T-helper 22 cell (primary cell): ENCODE measurements at places on chromosomes 16 and 17.

DNA sequence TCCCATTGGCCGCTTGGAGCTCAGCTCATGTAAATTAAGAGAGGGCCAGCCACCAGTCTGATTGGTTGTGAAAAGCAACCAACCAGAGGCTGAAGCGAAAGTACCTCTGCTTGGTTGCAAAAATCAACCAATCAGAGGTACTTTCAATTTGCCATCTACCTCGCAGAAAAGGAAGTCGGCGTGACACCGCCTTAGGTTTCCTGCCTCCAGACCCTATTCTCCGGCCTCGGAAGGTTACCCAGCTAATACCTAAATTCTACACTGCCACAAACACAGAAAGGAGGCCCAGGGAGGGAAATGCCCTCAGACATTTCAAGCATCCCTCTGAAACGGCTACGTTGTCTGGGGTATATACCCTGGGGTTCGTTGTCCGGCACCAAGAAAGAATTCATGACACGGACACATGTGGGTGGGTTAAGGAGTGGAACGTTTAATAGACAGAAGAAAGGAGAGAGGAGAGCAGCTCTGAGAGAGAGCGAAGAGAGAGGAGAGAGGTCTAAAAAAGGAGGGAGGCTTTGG is 481.3 kb downstream of the TMEM114 start:
- no peak for DNase-seq

GRCh38 chr16:66203476-66203875 is 163.0 kb upstream of the CDH5 start:
- no peak for DNase-seq

DNA sequence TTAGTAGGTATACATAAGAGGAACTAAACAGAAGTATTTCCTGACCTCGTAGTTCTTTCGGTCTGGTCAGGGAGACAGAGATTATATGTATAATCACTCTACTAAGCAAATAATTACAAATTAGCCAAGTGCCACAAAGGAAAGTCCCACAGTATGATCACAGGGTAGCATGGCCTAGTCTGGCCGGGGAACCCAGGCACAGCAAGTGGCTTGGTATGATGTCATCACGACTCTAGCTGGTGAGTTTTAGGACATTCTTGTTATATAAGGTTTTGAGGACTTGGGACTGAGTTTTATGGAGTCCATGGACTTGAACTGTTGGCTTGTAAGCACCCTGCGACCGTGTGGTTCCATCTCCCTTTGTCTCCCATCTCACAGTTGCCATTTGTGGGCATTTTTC is 316.5 kb upstream of the ZFHX3 start:
- DNase-seq, result no peak

DNA sequence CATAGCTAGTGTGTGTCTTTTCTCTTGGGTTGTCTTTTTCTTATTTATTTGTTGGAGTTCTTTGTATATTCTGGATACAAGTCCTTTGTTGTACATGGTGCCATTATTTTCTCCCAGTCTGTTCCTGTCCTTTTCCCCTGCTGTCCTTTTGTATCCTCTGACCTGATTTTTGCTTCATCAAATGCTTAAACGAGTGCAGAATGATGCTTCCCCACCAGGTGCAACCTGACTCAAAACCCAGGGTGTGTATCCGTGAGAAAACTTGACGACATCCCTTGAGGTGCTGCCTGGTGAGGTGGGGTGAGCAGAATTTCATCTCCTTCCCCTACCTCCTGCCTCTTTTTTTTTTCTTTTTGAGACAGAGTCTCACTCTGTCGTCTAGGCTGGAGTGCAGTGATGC is 88.6 kb downstream of the NTN1 start:
- no peak for DNase-seq

- no peak for DNase-seq
Measured at GRCh38 chr16:5018793-5019192, 14.9 kb downstream of the NAGPA start.

DNA sequence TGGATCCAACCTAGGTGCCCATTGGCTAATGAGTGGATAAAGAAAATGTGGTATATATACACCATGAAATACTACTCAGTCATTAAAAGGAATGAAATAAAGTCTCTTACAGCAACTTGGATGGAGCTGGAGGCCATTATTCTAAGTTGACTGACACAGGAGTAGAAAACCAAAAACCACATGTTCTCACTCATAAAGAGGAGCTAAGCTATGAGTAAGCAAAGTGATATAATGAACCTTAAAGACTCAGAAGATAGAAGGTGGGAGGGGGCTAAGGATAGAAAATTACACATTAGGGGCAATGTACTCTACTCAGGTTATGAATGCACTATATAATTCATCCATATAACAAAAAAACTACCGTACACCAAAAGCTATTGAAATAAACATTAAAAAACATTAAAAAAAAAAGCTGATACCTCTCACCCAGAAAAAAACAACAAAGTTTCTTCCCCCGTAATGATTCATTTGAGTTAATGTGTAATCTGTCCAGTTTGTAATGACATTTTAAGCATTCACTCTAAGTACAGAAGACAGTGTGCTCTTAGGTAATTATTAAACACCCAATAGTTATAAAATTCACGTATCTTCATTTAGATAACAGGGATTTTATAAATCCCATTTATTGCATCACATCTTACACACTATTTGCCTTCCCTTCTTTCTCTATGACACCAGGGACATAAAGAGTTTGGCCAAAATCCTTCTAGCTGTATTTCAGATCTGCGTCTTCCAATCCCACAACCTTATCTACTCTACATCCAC is 941.5 kb downstream of the CDH11 start:
- no peak for DNase-seq

DNA sequence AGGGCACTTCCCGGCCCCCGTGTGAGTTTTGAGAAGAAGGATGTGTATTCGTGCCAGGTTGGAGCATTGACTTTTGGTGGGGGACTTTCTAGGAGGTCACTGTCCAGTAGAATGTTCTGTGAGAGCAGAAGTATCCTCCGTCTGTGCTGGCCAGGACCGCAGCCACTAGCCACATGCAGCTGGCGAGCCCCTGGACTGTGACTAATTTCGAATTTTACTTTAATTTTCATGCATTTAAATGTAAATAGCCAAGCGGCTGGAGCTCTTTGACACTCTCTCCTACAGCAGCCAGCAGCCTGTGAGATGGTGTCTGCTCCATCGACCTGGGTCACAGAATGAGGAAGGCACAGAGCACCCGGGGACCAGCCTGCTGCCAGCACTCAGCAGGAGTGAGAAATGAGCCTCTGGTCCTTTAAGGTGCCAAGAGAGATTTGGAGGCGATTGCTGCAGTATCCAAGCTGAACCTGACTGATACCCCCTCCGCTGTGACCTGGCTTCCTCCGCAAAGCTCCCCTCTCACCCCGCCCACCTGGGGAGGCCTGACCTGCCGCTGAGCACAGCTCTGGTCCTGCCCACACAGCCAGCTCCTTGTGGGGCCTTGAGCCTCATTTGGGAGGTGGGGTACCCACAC is 7.8 kb downstream of the ATP2A3 start:
- no peak for DNase-seq

DNA sequence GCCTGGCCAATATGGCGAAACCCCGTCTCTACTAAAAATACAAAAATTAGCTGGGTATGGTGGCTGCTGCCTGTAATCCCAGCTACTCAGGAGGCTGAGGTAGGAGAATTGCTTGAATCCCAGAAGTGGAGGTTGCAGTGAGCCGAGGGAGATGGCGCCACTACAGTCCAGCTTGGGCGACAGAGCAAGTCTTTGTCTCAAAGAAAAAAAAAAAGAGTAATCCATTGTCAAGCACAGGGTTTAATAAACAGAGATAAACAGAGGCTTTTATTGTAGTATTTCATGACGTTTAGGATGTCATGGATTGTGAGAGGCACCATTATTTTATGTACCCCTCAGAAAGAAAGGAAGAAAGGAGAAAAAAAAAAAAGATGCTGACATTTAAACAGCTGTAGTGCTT is 75.2 kb upstream of the RNU2-1 start:
- DNase-seq, result no peak

GRCh38 chr17:47611372-47612350 is 38.1 kb upstream of the KPNB1 start:
- no peak for DNase-seq

DNA sequence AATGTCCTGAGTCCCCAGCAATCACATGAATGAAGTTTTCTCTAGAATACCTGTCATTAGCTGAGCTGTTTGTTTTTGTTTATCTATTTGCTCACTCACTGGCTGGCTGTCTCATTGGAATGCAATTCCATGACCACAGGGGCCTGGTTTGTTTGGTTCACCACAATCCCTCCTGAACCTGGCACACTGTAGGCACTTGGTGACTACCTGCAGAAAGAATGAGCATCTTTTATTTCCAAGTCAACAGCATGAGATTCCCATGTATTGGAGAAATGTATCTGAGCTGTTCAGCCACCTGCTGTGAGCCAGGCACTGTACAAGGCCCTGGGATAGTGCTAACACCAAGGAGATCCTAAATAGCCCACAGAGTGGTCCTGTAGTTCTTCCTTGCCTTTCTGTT is 345.1 kb downstream of the XYLT1 start:
- no peak for DNase-seq

DNA sequence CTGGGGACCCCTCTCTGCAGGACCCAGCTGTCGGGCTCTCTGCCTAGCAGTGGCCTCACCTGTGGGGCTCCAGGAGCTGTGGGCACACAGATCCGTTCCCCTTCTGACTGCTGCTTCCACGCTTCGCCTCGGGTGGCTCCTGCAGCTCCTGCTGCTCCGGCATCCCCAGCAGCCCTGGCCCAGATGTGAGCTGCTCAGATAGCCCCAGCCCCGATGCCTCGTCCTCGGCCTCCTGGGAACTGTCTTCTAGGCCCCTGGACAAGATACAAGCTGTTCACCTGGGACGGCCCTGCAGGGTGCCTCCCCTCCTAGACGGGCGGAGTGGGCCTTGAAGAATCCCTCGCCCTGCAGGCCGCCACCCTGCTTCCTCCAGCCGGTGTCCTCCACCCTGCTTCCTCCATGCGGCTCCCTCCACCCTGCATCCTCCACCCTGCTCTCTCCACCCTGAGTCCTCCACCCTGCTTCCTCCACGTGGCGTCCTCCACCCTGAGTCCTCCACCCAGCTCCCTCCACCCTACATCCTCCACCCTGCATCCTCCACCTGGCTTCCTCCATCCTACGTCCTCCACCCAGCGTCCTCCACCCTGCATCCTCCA is 11.0 kb downstream of the EMC6 start:
- no peak for DNase-seq

- DNase-seq, result no peak
Measured at GRCh38 chr17:79592198-79592597, 18.7 kb downstream of the RBFOX3 start.

- no peak for DNase-seq
Measured at GRCh38 chr16:84177741-84178073, 9.2 kb downstream of the TAF1C start.

- no peak for DNase-seq
Measured at GRCh38 chr17:58503866-58504265, 10.6 kb downstream of the MTMR4 start.

DNA sequence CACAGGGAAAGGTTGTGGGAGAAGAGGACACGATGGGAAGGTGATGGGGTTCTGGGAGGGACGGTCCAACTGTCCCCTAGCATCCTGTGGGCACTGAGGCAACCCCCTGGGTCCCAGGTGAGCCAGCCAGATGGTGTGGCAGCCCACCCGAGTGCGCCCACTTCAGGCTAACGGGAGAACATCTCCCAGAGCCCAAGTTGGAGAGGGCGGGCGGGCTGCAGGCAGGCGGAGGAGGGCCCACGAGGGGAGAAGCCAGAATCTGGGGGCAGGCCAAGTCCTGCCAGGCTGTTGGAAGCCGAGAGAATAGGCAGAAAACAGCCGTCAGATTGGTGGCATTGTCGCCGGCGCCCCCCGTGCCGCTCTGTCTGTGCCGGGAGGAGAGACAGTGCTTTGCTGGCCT is 13.8 kb upstream of the ABCC3 start:
- no peak for DNase-seq

- no peak for DNase-seq
Measured at GRCh38 chr17:82808921-82809905, 30.6 kb downstream of the ZNF750 start.

GRCh38 chr17:12735517-12735916 is 53.8 kb upstream of the ARHGAP44 start:
- no peak for DNase-seq

GRCh38 chr17:10270258-10270657 is 71.9 kb upstream of the GAS7 start:
- no peak for DNase-seq

DNA sequence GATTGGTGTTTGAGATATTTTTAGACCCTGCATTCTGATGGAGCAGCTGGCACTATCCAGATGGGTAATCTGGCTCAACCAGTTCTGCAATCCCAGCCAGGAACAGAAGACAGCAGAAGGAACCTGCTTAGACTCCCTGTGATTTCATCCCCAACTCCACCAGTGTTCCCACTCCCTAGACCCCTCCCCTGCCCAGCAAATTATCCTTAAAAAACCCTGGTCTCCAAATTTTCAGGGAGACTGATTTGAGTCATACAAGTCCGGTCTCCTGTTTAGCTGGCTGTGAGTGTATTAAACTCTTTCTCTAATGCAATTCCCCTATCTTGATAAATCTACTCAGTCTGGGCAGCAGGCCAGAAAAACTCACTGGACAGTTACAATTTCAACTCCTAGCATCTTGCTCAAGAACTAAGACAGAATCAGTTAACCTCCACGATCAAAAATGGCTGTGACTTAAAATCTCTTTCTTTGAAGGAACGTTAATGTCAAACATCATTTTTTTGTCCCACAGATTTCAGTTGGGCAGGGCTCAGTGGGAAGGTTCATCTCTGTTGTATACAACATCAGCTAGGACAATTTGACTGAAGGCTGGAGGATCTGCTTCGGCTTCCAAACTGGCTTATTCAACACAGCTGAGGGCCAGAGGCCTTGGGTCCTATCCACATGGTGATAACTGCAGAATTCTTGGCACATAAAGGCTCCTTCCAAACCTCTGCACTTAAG is 4.9 kb upstream of the RBL2 start:
- no peak for DNase-seq

GRCh38 chr17:32298721-32299579 is 33.3 kb downstream of the RHBDL3 start:
- no peak for DNase-seq

DNA sequence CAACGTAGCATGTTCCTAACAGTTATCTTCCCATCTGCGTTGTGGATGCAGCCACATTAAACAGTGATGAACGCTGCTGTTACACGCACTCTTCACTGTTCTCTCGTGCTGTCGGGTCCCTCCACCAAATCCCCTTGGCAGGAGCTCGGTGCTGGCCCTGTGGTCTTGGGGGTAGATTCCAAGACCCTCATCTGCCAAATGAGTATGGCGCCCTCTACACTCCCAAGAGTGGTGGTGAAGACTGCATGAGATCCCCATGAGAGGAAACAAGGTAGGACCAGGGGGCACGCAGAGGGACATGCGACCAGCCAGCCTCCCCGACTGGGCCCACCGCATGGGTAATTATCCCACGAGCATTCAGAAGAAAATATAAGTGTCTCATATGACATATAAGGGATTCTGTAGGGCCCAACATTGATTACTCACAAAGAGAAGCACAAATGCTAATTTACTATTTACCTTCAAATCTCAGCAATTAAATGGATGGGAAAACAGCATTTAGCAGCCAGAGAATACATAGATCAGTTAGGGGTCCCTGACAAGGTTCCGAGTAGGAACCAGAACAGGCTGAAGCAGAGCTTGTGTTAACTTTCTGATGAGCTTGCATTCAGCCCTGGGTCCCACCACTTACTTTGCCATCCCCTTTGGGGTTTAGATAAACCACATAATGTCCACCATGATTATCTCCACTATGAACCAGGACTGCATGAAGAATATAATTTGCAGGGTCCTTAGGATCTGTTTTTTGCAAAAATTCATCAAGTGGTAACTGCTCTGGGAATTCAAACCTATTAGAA is 23.8 kb downstream of the LITAFD start:
- no peak for DNase-seq
